ENCODE measurements at places on chromosomes 2 and 18.
A peak's percentile ranks its signal among the peaks of the same experiment; 100 is the strongest.

DNA sequence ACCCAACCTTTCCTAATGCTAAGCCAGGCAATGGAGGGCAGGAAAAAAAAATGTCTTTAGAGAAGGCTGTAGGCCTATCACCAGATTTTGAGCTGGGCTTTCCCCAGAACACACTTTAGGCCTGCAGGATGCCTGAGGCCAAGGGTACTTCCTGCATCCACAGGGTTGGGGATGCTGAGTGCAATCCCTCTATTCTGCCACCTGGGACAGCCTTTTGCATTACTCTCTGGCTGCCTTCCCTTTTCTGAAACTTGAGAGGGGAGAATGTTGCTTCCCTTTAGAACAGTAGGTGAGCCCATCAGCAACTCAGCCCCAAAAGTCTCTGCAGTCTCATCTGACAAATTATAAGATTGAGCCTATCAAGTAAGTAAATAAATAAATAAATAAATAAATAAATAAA, 195.2 kb downstream of the SLC8A1 start:
- DNase-seq: peak; percentile 48

DNA sequence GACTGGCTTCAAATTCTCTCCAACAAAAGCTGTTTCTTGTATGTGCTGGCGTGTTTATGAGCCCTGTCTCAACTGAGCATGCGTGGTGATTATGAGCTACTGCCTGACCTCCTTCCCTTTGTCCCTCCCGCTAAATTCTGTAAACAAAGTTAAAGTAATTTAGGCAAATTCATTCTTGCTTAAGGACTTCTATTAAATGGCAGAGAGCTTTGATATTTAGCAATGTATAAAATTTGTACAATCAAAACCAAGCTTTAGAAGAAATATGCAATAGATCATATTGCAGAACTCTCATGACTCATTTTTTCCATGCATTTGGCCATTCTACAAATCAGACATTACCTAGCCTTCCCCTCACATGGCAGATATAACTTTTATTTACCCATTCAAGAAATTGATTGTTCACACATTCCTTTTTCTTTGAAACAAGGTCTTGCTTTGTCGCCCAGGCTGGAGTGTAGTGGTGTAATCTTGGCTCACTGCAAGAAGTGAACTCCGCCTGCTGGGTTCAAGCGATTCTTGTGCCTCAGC, 18.2 kb downstream of the IGFBP2 start:
- no peak for DNase-seq

DNA sequence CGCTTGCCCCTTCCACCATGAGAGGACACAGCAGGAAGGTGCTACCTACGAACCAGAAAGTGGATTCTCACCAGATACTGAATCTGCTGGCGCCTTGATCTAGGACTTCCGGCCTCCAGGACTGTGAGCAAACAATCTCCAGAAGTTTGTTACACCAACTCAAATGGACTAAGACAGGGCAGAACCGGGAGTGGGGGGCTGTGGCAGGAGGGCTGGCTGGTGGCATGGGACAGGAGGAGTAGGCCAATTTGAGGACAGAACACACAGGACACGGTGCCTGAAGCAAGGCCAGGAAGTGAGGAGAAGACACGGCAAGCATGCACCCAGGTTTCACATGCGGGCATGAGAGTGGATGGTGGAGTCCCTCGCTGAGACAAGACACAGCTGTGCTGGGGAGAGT, 40.1 kb downstream of the CRACDL start:
- no peak for DNase-seq

DNA sequence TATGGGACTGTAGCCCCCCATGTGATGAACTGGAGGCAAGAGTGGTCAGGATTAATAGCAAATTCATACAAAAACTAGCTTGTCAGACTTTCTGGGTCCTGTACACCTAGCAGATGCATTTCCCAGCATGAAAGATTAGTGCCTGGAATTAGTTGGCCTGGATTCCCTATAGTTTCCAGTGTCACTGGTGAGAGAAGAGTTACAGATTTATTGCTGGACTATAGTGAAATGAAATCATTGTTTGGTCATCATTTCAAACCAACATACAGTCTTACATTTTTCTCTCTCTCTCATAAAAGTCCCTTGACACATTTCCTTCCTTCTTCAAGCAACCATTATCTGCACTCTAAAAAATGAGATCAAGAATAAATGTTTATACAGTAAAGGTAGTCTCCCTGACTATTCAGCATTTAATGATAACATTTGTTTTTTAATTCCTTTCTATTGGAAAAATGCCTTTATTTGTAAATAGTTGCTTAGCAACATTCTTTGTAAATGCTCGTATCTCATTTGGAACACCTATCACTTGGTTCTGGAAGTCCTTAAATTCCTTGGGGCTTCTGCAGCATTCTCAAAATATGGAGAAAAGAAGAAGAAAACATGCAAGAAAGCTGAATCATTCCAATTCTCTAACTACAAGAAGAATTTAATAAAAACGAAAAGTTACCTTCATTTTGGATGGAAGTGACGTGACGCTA, 144.4 kb downstream of the MREG start:
- DNase-seq: no peak

- no peak for DNase-seq
Measured at GRCh38 chr18:64956465-64956864, 794.3 kb upstream of the CDH7 start.

DNA sequence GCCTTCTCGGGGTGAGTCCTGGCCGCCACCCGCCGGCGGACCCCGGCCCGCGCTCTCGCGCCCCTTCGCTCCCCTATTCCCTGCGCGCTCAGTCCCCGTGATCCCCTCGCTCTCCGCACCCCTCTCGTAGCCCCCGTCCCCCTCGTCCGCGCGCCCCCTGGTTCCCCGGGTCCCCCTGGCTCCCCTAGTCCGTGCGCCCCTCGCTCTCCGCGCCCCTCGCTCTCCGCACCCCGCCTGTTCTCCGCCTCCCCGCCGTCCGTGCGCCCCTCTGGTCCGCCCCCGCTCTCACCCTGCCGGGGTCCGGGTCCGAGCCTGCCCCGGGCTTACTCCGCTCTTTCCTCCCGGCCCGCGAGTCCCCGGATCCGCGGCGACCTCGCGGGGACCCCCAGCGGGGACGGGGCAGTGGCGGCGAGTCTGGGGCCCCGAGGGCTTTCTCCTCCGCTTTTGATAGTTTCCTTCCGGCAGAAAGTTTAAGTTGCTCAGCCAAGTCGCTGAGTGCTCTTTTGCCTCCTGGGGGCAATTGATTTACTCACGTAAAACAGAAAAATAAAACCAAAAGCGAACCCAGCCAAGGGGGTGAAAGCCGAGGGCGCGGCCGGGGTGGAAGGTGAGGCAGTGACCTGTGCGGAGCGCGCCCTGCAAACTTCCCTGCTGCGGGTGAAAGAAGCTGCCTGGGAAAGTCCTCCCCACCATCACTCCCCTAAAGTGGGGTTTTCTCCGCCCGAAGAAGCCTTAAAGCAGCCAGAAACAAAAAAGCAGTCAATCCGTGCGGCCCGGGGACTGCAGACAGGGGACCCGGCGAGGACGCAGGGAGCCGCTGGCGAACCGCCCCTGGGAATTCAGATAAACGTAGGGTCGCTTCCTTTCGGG, 568 bp downstream of the RAB31 start:
- DNase-seq: no peak

GRCh38 chr2:106843001-106843909, 42.7 kb downstream of the ST6GAL2 start:
- no peak for DNase-seq

DNA sequence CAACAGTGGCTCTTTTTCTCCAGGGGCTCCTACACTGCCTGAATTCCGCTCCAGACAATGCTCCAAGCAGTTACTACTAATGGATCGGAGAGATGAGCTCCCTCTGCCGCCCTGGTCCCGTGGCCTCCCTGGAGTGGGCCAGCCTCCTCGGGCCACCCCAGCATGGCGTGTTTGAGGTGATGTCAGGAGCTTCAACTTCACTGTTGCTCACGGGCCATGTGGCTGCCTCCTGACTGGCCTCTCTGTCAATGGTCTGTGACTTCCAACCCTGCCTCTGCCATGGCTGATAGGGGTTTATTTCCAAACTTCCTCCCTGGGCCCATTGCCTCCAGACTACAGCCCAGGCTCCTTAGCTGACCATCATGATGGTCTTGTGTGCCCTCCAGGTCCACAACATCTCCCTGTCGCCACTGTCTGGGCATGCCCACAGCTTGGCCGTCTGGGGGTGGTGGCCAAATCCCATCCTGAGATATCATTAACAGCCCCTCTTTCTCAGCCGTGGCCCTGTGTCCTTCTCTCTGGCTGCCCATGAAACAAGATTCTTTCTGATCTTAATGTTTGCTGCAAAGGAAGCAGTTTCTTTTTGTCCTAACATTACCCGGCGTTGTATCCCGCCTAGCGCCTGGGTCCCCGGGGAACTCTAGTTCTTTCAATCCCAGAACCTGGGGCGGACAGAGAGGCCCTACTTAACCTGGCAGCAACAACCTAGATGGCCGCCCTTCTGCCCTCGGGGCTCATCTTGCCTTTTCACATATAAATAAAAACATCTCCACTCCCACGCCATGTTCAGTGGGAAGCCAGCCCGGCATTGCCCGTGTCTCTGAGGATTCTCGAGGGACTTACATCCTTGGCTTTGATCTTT, 38.1 kb downstream of the ATOH8 start:
- DNase-seq: no peak

- DNase-seq: no peak
Measured at GRCh38 chr18:2959341-2959740, 53.6 kb downstream of the LPIN2 start.
